ENCODE measurements at places on chromosomes 4 and X.
A peak's percentile ranks its signal among the peaks of the same experiment; 100 is the strongest.

GRCh38 chr4:100287534-100287933 is 97.3 kb upstream of the DDIT4L start:
- peak; percentile 38 for DNase-seq

DNA sequence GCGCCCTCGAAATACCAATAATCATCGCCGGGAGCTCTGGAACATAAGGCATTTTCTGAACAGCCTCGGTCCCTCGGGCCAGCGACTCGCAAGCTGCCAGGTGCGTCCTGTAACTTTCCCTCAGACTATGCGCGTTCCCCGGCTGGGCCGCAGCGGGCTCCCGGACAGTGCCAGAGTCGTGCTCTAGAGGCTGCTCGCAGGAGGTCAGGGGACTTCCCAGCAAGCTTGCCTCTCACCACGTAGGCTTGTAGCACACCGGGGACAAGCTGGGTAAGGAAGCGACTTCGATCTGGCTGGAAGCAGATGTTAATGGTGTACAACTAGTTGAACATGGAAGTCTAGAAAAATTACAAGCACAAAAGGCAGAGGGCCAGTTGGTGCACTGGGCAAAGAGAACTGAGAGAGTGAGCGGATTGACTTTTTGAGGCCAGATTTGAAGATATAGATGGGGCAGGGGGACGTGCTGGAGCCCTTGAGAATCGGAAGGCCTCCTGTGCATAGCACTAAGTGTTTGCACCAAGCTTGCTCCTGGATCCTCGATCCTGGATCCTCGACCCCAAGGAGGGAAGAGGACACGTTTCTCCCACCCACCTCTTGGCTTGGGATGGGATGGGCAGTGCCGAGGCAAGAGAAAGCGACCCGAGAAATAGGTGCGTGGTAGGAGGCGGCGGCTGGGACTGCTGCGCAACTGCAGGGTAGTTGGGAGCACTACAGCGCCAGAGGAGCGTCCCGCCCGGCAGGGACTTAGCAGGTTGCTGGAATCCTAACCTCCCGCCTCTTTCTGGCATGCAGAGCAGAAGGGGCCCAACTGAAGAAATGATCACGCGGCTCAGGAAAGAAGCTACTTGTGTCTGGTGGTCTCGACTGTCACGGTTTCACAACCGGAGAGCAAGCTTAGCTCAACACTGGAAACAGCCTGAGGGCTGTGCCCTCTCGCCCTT is 19.9 kb upstream of the ZIC3 start:
- DNase-seq, result no peak

GRCh38 chr4:99859618-99860017 is 34.6 kb downstream of the LAMTOR3 start:
- no peak for DNase-seq

- DNase-seq, result no peak
Observed at GRCh38 chr4:73844806-73845205, 8.3 kb upstream of the PF4V1 start.

DNA sequence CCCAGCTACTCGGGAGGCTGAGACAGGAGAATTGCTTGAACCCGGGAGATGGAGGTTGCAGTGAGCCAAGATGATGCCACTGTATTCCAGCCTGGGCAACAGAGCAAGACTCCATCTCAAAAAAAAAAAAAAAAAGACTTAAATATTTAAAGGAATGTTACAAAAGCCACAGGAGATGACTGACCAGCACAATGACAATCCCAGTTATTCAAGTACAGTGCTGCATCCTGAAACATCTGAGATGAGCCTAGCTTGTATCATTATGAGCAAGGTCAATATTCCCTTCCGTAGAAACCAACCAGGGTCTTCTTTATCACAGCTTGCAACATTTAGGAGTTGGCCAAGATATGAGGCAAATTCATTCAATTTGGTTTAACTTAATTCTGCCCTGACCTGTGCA is 38.6 kb downstream of the LNX1 start:
- no peak for DNase-seq

DNA sequence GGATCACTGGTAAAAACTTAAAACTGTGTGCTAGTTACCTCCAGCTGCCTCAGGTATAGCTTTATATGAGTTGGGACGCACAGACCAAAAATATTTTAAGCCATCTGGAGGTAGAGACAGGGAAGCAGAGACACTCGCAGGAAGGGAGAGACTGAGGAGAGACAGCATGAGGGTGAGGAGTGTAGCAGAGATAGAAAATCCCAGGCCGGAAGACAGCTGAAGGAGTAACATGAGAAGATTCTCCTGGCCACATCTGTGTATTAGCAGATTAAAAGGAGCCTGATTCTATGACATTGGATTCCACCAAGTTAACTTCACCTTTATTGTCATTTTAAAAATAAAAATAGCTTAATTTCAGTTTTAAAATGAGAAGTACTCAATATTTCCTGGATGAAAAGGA is 84.3 kb downstream of the PDLIM5 start:
- no peak for DNase-seq

DNA sequence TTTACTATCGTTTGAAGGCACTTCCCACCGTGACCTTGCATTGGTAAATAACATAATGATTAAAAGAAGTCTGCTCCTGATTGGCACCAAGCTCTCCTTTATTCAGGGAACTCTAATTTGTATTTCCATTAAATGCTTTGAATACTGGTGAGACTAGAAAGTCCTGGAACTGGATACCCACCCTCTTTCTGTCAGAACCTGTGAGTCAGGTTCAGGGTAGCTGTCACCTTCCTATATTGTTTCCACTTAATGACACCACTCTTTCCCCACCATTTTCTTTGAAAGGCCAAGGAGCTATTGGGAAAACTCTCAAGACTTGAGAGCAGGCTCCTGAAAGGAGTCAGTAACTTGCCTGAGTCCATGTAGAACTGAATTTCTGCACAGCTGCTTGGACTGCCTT is 55.9 kb upstream of the RASSF6 start:
- DNase-seq, result no peak

DNA sequence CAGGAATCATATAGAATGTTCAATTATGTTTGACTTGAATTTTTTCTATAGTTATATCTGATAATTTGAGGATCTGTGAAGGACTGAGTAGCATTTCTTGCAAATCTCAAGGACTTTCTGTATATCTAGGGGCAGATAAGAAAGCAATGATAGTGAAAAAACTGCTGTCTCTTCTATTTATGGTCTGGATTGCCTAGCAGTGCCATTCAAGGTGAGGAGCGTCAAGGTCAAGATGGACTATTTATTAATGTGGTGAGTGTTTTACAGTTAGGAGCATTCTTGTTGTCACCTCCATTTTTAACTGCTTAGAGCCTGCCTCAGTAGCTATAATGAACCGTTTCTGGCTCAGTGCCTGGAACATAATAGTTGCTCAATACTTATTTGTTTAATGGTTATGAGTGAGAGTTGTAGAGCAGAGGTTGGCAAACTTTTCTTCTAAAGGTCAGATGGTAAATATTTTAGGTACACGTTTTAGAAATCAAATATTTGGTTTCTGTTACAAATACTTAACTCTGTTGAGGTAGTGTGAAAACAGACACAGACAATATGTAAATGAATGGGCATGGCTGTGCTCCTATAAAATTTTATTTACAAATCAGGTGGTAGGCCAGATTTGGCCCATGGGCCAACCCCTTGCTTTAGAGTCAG is 523.2 kb upstream of the IGFBP7 start:
- DNase-seq, result no peak

DNA sequence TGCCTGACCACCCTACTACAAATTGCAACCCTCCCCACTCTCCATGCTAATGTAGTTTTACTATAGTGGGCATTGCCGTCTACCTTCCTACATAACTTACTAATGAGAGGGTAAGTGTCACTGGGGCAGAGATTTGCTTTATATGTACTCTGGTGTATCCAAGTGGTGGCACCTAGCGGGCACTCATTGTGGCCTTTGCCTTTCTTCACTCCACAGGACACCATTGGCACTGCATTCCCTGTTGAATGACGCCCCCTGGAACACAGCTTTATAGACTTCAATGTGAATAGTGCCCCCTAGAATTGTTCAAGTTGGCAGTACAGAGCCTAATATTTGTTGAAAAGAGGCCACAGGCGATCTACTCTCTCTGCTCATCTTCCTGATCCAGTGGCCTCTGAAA is 215.8 kb downstream of the MID1IP1 start:
- no peak for DNase-seq

DNA sequence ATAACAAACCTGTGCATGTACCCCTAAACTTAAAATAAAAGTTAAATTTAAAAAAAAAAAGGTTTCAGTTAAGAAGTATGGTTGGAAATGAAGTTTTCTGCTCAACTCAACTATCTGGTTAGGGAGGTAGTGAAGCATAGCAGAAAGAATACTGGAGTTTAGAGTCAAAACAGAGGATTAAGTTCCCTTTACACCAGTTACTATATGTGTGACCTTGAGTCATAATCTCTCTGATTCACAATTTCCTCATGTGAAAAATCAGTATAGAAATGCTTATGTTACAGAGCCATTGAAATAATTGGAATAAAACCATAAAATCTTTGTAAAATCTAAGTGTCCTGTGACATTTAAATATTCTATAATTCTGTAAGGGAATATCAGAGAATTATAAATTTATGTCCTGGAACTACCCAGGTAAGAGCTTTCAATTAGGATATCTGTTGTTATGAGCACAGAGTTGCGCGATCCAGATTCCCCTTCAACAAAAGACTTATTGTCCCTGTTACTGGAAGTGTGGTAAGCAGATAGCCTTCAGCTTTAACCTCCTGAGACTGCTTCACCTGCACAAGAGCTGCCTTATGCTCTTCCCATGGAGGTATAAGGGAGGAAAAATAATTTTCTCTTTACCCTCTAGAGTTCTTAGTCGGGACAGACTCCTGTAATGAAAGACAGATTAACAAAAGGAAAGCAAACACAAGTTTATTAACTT is 203.8 kb upstream of the NRK start:
- no peak for DNase-seq

DNA sequence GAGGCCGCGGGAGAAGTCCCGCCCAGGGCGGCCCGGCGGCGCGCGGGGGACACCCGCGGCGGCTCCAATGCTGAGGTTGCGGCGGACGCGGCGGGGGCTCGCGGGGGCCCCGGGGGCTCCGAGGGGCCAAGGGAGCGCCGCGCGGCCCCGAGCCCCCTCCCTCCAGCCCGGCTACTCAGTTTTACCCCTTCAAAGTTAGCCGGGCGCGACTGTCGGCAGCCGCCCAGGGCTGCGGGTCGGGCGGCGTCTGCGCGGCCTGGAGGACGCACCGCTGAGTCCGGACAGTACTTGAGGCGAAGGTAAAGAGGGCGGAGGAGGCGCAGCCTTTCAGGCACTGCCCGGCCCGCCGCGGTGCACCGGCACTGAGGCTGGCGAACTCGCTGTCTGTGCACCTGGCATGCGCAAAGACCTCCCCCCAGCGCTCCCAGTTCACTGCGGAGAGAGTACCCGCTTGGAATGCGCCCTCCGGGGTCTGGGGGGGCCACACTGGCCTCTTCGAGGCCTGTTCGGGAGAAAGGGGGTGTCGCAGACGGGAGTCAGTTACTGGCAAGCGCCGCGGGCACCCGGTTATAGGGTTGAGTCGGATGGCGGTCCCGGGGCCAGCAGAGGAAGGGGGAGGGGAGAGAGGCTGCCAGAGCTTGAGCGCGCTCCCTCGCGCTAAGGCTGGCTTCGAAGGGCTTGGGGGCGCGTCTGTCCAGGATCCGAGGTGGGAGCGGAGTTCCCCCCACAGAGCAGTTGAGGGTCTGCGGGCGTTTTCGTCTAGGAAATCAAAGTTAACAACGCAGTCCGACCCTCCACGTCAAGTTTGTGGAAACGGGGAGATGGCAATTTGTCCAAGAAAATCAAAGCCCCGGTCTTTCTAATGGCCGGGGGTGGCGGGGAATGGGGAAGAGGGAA is 1.1 kb downstream of the PCDH19 start:
- no peak for DNase-seq

- no peak for DNase-seq
Observed at GRCh38 chrX:30301963-30302362, 7.2 kb downstream of the NR0B1 start.

- no peak for DNase-seq
Observed at GRCh38 chr4:185351691-185352090, 44.0 kb downstream of the LRP2BP start.

DNA sequence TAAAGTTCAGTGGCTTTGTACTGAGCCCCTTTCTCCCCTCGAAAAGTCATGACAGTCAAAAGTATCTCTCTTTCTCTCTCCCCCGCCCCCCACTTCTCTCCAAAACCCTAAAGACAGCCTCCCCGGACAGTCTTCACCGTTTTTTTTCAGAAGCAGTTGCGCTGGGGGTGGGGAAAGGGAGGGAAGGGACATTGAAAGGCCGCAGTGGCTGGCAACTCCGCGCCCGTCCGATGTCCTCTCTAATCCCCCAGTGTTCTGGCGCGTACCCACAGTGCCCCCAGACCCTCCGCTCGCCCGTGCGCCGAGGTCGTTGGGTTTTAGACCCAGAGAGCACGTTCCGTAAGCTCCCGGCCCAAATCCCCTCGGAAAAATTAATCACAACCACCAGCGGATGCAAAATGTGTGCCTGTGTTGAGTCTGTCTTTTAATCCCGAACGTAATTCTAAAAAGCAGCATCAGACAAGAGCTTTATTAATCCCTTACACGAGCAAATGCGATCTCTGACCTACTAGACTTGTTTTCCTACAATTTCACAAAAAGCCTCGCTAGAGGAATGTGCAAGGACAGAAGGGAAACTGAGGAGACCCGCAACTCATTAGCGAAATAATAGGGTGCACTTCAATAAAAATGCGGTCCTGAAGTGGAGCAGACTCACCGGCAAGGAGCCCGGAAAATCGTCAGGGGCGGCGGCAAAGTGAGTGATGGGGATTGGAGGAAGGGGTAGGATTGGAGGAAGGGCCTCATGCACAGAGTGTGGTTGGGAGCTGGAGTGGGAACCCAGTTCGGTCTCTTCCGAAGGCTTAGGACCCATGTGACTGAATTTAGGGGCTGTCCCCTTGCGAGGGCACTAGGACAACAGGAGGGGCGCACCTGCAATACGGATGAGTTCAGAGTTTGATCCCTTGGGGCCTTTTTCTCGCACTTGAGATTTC is 12.2 kb upstream of the PRDM8 start:
- no peak for DNase-seq

GRCh38 chrX:12970691-12971202 is 4.2 kb upstream of the TMSB4X start:
- no peak for DNase-seq

DNA sequence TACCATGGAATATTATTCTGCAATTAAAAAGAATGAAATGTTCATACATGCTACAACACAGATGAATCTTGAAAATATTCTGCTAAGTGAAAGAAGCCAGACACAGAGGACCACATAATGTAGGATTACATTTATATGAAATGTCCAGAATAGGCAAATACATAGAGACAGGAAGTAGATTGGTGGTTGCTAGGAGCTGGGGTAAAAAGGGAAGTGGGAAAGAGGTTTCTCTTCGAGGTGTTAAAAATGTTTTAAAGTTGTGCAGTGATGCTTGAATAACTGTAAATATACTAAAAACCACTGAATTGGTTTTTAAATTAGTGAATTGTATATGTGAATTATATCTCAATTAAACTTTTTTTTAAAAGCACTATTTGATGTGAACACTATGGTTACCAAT is 3.6 kb upstream of the NXT2 start:
- DNase-seq, result no peak

Data from left hindlimb (tissue), 1 donor.